ENCODE measurements at places on chromosomes 7 and 10.

GRCh38 chr7:106216923-106217542, 67.8 kb downstream of the NAMPT start:
- peak; percentile 91 for DNase-seq

GRCh38 chr10:75334720-75335119, 66.8 kb downstream of the ZNF503 start:
- no peak for DNase-seq

GRCh38 chr7:106377847-106378361, 93.1 kb upstream of the NAMPT start:
- DNase-seq = no peak

DNA sequence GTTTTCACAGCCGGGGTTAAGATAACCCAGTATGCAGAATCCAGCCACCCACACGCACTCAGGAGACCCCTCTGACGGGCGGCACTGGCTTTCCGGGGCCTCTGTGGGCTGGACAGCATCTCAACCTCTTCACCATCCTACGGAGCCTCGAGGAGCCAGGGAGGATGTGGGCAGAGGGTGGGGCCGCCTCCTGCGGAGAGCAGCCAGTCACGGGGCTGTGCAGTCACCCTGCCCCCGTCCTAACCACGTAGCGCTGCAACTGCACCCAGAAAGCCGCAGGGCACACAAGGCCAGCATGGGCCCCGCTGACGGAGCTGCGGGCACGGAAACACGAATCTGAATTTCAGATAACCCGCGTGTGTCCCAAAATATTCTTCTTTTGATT, 270.3 kb downstream of the ELFN1 start:
- DNase-seq = peak; percentile 79

GRCh38 chr7:85890244-85890811, 703.5 kb upstream of the SEMA3D start:
- DNase-seq = no peak

DNA sequence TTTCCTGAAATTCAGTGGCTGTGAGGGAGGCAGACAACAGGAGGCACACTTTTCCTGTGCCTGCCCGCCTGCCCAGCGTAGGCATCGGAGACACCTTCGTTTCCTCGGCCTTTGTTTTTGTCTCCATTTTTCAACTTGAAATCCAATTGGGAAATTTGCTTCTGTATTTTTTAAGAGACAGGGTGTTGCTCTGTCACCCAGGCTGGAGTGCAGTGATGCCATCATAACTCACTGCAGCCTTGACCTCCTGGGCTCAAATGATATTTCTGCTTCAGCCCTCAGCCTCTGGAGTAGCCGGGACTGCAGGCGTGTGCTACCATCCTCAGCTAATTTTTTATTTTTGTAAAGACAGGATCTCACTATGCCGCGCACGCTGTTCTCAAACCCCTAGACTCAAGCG, 116.8 kb downstream of the CYTH3 start:
- DNase-seq = no peak

DNA sequence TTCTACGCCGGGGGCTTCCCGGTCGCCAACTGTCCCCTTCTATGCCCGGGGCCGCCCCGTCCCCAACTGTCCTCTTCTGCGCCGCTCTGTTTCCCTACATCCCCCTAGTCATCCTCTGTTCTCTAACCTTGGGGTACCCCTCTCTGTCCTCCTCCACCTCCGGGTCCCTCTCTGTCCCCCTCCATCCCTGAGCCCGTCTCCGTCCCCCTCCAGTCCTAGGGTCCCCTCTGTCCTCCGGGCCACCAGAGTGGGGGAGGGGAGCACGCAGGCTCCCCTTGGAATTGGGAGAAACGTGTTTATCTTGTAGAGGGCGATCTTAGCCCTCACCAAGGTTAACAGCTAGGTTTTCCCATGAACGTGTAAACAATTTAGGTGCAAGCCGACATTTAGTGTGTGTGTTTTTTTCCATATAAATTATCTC, 852 bp upstream of the KLF6 start:
- DNase-seq = peak; percentile 86

GRCh38 chr10:88493691-88494483, 89.2 kb downstream of the RNLS start:
- DNase-seq = no peak

- DNase-seq = no peak
These were observed 22.6 kb downstream of the RNF216 start for GRCh38 chr7:5758753-5759335.

DNA sequence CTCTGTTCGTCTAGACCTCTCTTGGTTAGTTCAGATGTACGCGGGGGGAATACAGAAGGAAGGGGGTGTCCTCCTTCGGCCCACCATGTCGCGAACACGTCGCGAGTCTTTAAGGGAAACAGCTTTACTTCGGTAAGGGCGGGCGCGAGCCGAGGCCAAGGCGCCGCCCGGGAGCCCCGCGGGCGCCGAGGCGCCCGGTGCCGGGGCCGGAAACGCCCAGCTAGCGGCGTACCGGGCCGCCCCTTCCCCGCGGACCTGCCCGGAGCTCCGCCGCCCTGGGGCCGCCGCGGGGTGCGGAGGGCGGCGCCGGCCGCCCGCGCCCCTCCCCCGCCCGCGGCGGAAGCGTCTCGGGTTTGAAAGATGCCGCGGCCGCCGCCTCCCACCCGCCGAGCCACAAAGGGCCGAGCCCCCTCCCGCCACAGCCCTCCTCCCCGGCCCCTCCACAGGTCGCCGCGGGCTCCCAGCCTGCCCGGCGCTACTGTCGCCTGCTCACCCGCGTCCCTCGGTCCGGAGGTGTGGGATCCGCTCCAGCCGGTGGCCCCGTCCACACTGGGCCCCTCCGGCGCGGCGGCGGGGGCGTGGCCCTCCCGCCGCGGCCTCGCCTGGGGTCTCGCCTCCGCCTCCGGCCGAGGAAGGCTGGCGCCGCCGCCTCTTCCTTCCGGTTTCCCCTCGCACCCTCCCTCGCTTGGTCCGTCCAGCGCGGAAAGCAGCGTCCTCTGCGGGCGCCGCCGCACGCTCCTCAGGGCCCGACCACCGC, at the start of gene KBTBD2:
TSS of gene KBTBD2 (minus strand) at position 718 of the 757 bp plus-strand sequence. CDS start 12,156 bp downstream, outside the sequence.
- peak; percentile 95 for DNase-seq

GRCh38 chr10:62842983-62843382, 26.8 kb upstream of the EGR2 start:
- no peak for DNase-seq

GRCh38 chr10:1309617-1310270, 253.6 kb downstream of the WDR37 start:
- no peak for DNase-seq

GRCh38 chr10:115653473-115653872, 560.3 kb downstream of the ATRNL1 start:
- DNase-seq = no peak

DNA sequence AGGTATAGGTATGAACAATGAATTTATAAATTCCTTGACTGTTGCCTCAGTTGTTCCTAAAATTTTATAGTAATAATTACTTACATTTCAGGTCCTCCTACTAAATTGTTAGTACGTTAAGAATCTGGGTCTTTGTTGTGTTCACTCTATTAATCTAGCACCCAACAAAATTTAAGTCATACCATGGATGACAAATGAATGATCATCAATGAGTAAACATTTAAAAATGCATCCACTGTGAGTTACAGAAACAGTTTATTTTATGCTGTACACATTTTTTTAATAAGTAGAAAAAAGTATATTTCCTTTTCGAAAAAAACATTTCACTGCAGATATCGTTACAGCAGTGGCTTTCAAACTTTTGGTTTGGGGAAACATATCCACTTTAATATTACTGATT, 265.2 kb downstream of the PCLO start:
- DNase-seq = no peak

- DNase-seq = no peak
These were observed 83.9 kb downstream of the HECW1 start for GRCh38 chr7:43196379-43196778.

- no peak for DNase-seq
These were observed 100.5 kb downstream of the FGFR2 start for GRCh38 chr10:121497513-121498470.

- no peak for DNase-seq
These were observed 150.7 kb upstream of the PRR15 start for GRCh38 chr7:29412912-29413311.

- DNase-seq = no peak
These were observed 119.3 kb downstream of the FAM53B start for GRCh38 chr10:124624895-124625294.

GRCh38 chr7:131683536-131684125, 127.2 kb upstream of the PODXL start:
- no peak for DNase-seq

- no peak for DNase-seq
These were observed 7.3 kb downstream of the RP9 start for GRCh38 chr7:33101906-33102305.

DNA sequence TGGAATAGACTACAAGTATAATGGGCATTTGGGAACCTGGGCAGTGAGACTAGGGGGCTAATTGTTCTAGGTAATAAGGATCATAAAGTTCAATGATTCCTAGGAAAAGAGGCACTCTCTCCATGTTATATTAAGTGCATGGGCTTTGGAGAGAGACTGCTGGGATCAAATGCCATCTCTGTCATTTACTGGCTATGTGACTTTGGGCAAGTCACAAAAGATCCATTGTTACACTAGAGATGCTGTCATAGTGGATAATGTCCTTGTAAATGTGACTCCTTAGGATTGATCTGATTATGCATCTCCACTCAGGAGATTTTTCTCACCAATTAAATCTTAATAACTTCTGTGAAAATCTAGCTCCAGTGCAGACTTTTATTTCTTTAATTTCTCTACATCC, 156.3 kb upstream of the CACNA2D1 start:
- DNase-seq = no peak

GRCh38 chr7:94632338-94633013, 23.5 kb downstream of the SGCE start:
- DNase-seq = no peak

DNA sequence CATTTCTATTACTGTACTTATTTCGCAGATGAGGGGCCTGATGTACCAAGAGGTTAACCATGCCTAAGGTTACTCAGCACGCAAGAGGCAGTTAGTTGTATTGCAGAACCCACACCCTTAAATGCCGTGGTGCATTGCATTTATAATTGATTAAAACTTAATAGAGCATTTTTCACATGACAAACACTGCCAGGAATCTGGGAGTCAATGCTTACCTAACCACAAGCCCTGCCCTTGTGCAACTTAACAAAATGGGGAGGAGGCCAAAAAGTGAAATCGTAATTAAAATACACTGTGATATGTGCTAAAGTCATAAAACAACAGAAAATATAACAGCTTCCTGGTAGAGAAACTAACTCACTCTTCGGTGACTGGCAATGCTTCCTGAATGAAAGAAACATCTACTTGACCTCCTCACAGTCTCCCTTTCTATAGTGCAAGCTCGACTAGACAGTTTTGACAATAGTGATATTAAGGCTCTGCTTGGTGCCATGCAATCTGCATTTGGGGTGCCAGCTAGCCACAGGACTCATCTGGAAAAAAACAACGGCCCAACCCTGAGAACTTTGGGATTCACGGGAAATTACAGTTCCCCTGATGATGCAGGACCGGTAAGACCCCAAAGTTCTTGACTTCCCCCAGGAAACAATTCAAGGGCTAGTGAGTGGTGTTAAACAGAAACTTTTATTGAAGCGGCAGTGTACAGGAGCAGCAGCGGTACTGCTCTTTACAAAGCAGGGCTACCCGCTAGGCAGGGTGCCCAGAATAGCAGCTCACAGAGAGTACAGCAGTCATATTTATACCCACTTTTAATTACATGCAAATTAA, 612.4 kb downstream of the TNS3 start:
- DNase-seq = no peak

- no peak for DNase-seq
These were observed 638.4 kb downstream of the GALNT17 start for GRCh38 chr7:71770269-71770907.

DNA sequence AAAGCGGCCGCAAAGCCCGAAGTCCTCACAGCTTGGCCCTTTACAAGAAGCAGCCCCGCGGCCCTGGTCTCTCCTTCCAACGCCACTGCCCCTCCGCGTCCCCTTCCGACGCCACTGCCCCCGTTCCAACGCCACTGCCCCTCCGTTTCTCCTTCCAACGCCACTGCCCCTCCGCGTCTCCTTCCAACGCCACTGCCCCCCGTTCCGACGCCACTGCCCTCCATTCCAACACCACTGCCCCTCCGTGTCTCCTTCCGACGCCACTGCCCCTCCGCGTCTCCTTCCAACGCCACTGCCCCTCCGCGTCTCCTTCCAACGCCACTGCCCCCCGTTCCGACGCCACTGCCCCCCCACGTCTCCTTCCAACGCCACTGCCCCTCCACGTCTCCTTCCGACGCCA, 33.1 kb downstream of the AP5Z1 start:
- no peak for DNase-seq

DNA sequence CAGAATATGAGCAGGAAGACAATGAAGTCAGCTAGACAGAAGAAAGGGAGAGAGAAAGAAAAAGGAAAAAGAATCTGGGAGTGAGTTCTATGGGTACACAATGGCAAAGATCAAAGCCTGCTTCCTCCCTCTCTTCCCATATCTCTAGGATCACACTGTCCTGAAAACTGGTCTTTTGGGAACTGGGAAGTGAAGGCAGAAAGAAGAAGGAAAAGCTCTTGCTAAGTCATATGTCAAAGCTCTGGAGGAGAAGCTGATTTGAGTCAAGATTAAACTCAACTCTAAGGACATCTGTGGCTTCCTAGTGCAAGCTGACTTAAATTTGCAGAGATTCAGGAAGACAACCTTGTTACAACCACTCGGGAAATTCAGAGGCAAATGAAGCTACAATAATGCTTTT, 147.5 kb downstream of the DOCK4 start:
- no peak for DNase-seq

- peak; percentile 59 for DNase-seq
These were observed 547.5 kb upstream of the FOXK1 start for GRCh38 chr7:4134631-4135030.

DNA sequence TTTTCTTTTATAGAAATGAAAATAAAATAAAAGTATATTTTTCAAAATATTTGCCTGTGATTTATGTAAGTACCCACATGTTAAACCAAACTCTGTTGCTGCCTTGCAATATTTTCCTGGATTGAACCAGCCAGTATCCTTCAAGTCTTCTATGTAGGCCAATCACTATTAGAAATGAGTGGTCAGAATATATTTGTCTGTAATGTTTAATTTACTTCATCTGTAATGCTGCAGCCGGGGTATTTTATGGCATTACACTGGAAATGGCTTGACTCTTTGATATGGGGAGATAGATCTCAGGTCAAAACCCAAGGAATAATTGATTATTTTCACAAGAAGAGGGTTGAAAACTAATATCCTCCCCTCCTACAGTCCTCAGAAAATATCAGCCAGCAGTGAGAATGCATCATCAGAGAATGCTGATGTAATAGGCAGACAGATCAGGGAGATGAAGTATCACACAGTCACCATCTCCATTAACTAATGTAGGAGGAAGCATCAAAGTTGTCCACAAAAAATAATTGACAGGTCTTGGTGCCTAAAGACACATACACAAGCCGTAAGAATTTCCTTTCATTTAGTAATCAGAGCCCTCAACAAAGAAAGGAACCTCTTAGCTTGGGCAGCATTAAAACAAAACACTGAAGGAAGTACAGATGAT, 82.5 kb downstream of the VWDE start:
- DNase-seq = no peak

- DNase-seq = no peak
These were observed 36.5 kb upstream of the ECHDC3 start for GRCh38 chr10:11705722-11706121.

Data from aorta (tissue), 5 donors.